SK-MEL-5 (cell line): ENCODE measurements at places on chromosomes 16 and 17. TPM values are rescaled to one million over a fixed set of nuclear protein-coding genes. Genes with fewer than 3 reads are reported as not detected.

GRCh38 chr16:27257271-27257670, 11.3 kb downstream of the NSMCE1 start:
- no peak for DNase-seq

DNA sequence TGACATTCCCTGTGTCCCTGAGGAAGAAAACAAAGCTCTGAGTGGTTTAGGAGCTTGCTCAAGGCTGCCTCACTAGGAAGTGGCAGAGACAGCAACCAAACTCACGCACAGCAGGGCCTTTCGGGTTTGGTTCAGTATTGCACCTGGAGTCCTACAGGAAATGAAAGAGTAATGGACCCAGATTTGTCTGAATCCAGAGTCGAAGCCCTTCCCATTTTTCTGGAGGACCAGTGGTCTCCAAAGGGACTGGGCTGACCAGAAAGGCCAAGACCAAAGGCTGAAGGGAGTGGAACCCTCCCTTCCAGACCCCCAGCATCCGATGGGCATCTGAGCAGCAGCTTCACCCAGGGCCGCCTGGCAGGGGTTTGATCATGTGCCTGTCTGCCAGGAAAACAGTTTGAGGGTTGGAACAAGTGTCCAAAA, 85.5 kb upstream of the RPL38 start:
- DNase-seq = no peak

DNA sequence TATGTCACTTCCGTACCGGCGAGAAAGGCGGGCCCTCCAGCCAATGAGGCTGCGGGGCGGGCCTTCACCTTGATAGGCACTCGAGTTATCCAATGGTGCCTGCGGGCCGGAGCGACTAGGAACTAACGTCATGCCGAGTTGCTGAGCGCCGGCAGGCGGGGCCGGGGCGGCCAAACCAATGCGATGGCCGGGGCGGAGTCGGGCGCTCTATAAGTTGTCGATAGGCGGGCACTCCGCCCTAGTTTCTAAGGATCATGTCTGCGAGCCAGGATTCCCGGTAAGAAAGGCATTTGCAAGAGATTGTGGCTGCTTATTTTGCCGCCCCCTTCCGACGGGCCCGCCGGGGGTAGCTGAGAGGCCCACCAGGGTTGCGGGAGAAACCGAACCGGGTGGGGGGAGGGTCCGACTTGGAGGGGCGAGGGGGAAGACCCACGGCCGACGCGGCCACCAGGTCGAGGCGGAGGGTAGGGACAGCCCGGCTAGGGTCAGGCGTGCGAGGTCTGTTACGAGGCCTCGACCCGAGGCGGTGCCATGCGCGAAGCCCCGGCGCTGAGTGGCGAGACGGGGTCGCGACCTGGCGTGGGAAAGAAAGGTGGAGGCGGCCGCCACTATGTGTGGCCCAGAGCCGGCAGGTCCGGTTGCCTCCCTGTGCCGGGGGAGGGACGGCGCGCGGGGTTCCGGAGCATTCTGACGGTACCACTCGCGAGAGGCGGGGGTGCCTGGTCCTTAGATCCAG, 6.7 kb upstream of the CD68 start:
- DNase-seq = peak; percentile 99

DNA sequence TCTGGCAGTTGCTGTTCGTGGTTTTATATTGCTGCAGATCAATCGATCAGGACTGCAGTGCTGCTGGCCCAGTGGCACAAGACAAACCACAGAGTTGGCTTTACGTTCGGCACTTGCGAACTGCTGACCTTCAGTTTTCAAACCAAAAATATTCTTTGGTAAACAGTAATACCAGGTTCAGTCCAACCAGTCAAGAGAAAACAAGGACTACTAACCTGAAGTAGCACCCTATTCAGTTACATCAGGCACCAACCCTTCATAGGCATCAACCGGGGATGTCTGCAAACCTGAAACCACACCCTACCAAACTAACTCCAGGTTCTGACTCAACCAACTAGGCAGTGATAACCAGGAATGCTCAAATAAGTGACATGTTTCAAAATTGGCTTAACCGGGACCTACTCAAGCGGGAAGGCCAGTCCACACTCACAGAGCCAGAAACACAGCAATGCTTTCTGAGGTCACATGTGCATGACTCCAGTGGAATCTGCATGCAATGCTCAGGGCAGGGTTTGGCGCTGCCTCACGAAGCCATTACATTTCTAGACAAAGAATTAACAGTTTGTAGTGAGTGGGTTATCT, 91.1 kb downstream of the SMG6 start:
- DNase-seq = no peak

DNA sequence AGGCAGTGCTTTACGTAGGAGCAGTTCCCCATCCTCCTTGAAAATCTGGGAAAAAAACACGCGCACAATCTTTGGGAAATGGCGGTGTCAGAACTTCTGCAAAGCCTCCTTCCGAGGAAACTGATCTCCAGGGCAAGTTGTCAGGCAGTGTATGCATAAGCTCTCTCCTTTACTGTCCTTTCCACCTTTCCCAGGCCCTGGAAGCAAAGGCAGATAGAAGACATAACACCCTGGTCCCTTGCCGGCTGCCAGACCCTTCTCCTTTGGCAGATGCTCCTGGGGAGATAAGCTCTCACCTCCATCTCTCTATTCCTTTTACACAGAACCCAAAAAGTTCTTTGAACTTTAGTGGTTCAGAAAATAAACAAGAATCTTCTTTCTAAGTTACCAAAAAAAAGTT, 12.4 kb downstream of the TOB1 start:
- no peak for DNase-seq

The TBC1D3C gene
- total RNA-seq = not detected in 2 replicates

The CCL7 gene
- not detected in 2 replicates for total RNA-seq

The ABAT gene
- total RNA-seq = 0.53 and 0.92 TPM in 2 replicates

The NKIRAS2 gene
- 25.8 and 32.6 TPM in 2 replicates for total RNA-seq
